Stimulated activated CD8-positive, alpha-beta memory T cell treated with anti-CD3 and anti-CD28 coated beads, Interleukin-2, amount 100 ng/mL, for 48 hours (primary cell): ENCODE measurements at places on chromosomes 16 and 17.

GRCh38 chr17:27321372-27321771, 27.5 kb downstream of the WSB1 start:
- DNase-seq: no peak

GRCh38 chr17:10063730-10064241, 134.6 kb downstream of the GAS7 start:
- peak; percentile 23 for DNase-seq

DNA sequence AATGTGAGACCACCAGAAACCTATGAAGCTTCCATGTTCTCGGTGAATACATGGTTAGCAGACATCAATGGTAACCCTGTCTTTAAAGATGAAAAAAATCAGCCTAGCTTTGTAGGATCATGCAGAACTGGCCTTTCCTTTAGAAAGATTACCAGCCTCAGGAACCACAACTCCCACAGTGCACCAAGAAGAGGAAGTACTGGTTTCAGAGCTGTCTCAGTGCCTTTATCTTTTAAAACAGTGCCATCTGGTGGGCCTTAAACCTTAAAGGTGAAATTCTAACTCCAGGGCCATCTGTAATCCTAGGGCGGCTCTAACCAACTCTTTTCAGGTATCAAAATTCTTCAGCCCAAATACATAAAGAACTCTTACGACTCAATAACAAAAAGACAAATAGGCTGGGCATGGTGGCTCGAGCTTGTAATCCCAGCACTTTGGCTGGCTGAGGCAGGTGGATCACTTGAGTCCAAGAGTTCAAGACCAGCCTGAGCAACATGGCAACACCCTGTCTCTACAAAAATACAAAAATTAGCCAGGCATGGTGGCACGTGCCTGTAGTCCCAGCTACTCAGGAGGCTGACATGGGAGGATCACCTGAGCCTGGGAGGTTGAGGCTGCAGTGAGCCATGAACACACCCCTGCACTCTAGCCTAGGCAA, 5.4 kb downstream of the ATPAF2 start:
- no peak for DNase-seq

DNA sequence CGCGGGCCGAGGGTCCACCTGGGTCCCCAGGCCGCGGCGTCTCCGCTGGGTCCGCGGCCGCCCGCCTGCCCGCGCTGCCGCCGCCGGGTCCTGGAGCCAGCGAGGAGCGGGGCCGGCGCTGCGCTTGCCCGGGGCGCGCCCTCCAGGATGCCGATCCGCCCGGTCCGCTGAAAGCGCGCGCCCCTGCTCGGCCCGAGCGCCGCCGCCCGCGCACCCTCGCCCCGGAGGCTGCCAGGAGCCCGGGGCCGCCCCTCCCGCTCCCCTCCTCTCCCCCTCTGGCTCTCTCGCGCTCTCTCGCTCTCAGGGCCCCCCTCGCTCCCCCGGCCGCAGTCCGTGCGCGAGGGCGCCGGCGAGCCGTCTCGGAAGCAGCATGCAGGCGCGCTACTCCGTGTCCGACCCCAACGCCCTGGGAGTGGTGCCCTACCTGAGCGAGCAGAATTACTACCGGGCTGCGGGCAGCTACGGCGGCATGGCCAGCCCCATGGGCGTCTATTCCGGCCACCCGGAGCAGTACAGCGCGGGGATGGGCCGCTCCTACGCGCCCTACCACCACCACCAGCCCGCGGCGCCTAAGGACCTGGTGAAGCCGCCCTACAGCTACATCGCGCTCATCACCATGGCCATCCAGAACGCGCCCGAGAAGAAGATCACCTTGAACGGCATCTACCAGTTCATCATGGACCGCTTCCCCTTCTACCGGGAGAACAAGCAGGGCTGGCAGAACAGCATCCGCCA, 504 bp downstream of the FOXC2 start:
- no peak for DNase-seq
